ENCODE measurements at places on chromosomes 7 and 10.

DNA sequence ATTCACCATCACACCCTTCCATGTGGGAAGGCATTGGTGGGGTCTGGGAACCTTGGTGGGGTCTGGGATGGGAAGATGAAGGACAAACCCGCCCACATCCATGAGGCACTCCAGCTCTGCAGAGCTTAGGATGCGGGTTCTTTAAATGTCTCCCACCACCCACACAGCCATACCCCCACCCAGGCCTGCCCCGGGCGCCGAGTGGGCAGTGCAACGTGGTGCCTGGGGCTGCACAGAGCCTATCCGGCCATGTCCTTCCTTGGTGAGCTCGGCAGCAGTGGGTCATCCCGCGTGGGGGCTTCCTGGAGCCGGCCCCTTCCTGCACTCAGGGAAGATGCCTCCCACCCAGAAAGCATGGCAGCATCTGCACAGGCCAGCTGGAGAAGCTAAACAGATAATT is 163.5 kb upstream of the TCERG1L start:
- DNase-seq: no peak

DNA sequence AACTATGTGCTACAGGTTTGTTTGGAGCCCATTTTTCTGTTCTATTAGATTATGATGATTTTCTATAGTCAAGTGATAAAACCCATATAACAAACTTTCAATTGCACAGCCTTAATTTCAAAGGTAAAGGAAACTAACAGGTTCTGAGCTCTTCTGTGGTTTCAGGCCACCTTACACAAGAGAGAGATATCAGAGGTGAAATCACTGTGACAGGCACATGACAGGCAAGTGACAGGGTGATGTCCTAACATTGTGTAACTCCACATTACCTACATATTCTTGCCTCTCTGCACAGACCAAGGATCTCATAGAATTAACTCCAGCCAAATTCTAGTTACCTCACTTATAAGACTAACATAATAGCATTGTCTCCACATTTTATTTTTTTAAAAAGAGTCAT is 35.0 kb downstream of the ZNF22 start:
- no peak for DNase-seq

DNA sequence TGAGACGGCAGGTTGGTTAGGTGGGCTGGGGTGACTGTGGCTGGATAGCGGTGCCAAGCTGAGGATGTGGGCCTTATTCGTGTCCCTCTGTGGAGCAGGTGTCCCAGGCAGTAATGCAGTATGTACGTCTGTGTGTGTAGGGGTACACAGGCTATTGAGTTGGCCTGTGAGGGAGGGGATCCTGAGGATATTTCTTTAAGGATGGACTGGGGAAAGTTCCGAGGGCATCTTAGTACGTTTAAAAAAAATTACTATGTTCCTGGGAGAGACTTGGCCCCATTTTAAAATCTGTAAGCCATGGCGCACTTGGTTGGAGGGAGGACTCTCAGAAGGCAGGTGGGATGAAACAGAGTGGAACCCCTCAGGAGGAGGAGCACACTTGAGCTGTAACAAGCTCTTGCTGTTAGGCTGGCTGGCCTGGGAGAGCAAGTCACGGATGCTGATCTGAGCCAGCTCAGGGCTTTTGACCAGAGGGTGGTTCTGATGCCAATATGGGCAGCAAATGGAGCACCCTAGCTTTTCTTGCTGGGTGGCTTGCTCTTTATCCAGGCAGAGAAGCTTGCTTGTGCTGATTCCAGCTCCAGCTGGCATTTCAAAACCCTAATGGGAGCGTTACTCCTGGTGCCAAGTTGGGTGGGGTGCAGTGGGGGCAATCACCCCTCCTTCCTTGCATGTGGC is 765 bp downstream of the WBP1L start:
- peak; percentile 41 for DNase-seq

- DNase-seq: no peak
Observed at GRCh38 chr10:85764108-85764507, 602.5 kb downstream of the GRID1 start.

DNA sequence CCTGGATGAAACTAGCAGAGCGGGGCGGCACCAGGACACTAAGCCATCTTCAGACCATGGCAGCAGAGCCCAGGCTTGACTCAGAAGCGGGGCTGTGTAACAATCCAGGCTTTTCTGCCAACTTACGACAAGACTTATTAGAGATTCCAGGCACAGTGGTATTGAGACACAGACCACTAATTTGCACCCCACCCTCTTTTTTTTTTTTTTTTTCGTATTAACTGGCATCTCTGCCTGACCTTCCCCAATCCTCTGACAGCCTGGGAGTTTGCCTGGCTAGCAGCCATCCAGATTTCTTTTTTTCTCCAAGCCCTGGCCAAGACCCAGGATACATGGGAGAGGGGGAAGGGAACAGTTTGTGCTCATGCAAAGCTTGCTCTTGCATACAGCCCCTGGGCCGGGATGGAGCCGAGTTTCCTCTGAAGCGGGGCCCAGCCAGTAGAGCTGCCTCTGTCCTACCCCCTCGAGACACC is 182.4 kb downstream of the PLXNA4 start:
- DNase-seq: no peak

DNA sequence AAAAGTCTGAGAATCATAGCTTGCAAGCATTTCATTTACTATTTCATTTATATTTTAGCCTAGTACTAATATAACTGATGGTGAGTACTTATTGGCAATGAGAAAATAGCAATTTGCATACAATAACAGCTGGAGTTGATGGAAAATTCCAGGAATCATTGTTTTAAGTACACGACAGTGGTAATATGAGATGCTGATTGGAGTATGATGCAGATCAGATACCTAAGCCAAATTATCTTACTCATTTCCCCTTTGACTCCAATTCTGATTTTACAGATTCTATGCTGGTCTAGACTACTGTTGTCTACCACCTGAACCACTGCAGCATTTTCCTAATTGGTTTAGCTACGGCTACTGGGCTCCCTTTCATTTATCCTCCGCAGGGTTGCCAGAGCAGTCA is 36.7 kb downstream of the GNG11 start:
- DNase-seq: no peak

- peak; percentile 24 for DNase-seq
Observed at GRCh38 chr7:14836571-14837189, 65.9 kb downstream of the DGKB start.

GRCh38 chr7:15560968-15561367 is 847 bp downstream of the AGMO start:
- no peak for DNase-seq

DNA sequence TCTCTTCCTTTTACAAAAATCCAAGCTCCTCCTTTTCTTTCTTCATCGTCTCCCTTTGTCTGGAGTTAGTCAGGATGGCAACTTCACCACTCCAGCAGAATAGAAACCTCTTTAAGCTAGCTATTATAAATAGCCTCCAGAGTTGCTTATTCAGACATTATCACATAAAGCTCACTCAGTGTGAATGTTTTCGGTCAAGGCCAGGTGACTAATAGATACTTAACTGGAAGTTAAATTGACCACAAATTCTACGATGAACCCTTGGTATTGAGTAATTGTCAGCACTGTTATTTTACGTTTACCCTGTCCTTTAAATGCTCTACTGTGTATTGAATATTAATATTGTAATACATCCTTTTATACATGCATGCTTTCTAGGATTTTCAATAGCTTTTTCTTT is 340.4 kb downstream of the OTUD1 start:
- DNase-seq: no peak

DNA sequence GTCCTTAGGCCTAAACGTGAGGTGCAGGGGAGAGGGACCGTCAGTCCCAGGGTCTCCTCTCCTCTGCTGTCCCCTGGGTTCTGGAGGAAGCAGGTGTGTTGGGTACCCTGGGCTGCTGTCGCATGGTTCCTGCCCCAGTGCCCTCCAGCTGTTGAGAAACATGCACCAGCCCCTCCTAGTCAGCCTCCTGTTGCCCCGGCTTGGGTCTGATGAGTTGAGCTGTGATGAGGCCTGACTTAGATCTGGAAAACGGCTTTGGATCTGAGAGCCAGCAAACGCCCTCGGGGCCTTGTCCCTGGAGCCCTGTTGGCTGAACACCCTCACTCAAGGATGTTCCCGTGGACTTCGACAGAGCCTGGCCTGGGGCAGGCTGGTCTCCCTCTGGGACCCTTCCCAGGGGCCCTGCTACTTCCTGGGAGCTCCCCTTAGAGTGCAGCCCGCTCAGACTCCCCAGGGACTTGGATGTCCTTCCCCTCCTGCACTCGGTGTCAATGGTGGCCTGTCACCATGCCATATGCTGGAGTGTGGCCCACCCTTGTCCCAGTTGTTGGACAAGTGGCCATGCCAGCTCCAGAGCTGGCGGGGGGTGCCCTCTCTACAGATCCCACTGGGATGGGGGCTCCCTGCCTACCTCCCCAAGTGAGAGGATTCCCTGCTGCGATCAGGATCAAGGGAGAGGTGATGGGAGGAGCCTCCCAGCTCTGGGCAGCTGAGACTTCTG is 12.3 kb downstream of the ZNF316 start:
- no peak for DNase-seq

DNA sequence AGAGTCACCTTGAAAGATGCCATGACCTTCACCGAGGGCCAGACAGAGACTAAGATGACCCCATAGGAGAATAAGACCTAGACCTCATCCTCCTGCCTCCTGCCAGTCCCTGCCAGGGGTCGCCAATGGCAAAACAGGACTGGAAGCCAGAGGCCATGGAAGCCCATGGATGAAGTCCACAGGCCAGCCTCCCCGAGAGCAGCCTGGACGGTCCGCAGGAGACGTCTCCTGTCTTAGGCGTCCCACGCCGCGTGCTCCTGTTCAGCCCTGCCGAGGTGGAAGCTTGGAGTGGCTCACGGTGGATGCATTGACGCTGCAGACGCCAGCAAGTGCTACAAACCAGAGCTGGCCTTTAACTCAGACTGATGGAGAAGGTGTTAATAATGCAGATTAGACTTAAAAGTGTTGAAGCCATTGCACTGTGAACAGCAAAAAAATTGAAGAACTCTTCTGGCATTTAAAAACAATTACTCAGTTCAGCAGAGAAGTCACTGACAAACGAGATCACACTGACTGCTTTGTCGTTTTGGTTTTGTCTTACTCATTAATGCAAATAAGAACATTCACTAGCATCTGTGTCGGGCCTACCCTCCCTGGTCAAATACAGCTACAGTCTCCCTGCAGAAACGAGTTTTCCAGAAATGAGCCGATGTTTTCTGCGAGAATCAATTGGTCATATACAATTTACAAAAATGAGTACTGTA is 38.1 kb upstream of the FAM20C start:
- DNase-seq: no peak

DNA sequence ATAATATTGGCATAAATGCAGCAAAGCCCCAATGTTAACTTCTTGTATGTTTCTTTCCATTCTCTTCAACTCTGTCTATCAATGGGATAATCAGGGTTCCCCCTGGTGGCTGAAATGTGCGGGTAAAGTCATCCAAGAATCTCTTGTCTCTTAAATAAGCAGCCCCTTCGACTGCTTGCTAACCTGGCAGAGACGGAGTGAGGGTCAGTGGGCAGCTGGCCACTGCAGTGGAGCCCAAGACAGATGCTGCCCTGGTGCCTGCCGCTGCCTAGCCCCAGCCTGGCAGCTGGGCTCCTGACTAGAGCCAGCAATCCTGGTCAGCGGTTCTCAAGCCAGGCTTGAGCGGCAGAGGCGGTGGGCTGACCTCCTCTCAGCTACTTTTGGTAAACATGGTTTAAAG is 248.9 kb downstream of the COBL start:
- peak; percentile 73 for DNase-seq

DNA sequence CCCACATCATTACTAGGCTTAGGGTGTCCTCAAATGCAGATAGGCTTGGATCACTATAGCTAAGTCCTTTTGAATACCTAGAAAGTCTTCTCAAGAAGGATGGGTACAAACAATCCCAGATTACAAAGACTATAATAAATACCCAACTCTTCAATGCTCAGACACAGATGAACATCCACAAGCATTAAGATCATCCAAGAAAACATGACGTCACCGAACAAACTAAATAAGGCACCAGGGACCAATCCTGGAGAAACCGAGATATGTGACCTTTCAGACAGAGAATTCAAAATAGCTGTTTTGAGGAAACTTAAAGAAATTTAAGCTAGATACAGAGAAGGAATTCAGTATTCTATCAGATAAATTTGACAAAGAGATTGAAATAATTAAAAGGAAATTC is 108.0 kb upstream of the PLPP4 start:
- DNase-seq: no peak

- peak; percentile 52 for DNase-seq
Observed at GRCh38 chr10:3873728-3874461, 88.9 kb upstream of the KLF6 start.

DNA sequence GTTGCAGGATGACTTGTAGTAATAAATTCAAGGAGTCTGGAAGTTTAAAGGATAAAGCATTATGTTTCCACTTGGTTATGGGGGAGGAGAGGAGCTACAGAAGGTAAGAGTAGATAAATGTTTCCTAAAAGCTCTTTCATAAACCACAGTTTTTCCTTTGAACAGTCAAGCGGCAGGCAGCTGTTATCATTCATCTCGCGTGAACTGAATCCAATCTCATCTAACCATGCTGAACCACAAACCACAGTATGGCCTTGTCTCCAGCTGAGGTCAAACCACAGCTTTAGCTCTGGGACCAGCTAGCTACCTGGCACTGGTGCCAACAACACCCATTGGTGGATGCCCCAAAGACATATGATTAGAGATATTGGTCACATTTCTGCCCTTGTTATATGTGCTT is 63.3 kb downstream of the NOC3L start:
- peak; percentile 55 for DNase-seq

DNA sequence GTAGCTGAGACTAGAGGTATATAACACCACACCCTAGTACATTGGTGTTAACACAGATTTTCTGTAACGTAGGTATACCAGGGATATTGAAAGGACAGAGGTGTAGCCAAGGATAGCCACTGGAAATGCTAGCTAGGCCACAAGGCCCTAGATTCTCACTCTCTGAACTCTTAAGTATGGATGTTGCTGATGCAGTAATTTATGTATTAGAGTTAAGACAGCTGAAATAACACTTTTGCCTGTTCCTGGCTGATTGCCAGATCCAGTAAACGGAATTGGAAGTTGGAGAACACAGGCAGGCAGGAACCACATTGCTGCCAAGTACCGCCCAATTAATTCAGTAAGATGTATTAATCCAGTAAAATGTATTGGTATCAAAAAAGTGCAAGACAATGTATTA is 1.8 kb downstream of the CALU start:
- no peak for DNase-seq

DNA sequence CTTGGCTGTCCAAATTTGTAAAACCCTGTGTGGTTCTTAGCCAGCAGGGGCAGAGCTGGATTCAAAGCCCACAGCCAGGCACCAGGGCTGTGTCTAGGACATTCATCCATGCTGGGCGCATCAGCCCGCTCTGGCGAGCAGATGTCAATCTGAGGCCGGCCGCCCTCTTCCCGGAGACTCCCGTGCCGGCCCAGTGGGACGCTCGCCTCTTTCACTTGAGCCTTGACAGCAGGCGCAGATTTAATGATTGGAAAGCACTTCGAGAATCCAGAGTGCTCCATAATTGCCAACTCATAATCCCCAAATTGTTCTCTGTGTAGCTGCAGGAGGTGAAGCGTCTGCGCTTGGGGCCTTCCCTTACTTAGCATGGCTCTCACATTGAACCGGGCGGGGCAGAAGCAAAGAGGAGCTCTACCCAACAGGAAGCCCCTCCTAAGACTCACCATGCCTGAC is 36.7 kb downstream of the SLIT1 start:
- no peak for DNase-seq

GRCh38 chr7:65746398-65746669 is 126.5 kb upstream of the VKORC1L1 start:
- DNase-seq: no peak

All from kidney glomerular epithelial cell (primary cell).